Omental fat pad (tissue), 4 donors: ENCODE measurements at places on chromosomes 5 and 9. TPM values are rescaled to one million over a fixed set of nuclear protein-coding genes. Genes with fewer than 3 reads are reported as not detected.

- DNase-seq: no peak
Observed at GRCh38 chr9:104090578-104090977, 3.5 kb upstream of the SMC2 start.

- no peak for DNase-seq
Observed at GRCh38 chr9:82284758-82285157, 296.2 kb downstream of the SPATA31D1 start.

GRCh38 chr5:32249668-32250067 lies 63.1 kb downstream of the MTMR12 start:
- no peak for DNase-seq

- no peak for DNase-seq
Observed at GRCh38 chr9:115170358-115171073, 52.6 kb upstream of the TNC start.

DNA sequence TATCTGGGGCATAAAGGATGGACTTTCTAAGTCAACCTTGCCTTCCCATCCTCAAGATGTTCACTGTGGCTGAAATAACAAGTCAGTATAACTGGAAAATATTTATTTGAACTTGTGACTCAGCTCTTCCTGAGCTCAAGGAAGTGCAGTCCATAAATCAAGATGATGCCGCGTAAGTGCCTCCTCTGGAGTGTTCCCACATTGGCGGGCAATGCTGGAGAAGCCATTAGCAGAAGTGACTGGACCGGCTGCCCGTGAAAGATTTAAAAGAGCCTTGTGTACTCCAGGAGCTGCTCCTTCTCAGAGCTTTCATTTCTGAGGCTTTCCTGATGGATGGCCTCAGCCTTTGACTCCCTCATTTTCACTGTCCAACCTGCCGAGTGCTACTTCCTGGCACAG lies 17.4 kb downstream of the TMOD1 start:
- no peak for DNase-seq

- no peak for DNase-seq
Observed at GRCh38 chr5:178732281-178732680, 1.8 kb upstream of the ZNF354A start.

Gene MLLT3
- total RNA-seq: 4.8 TPM

GRCh38 chr9:125749287-125749935 lies 2.2 kb downstream of the PBX3 start:
- no peak for DNase-seq

DNA sequence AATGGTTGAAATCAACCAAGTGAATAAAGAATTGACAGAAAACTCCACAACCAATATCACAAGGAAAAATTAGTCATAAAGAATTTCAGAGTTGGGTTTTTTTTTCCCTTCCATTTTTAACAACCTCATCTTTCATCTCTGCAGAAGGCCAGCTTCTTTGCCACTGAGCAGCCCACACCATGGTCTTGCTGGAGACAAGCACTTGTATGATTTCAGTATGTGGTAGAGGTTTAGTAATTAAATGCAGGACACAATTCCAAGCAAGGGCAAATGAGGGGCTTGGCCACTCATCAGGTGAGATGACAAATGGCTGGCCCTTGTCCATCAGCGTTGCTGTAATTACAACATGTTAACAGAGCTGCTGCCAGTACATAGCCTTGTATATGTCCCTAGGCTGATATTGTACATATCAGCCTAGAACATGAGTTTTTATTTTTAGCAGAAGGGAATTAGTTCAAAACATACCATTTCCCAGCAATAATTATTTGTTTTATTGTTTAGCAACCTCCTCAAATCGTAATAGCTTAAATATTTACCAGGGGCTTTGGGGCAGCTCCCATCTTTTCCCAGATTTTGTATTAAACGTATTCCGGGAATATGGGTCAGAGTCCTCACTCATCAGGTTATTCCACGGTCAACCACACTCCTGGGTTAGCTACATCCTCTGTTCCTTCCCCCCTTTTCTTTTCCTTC lies 5.0 kb upstream of the C9 start:
- no peak for DNase-seq

GRCh38 chr9:19149230-19149629 lies 21.9 kb upstream of the PLIN2 start:
- DNase-seq: no peak

GRCh38 chr5:173689171-173689736 lies 72.8 kb upstream of the BOD1 start:
- no peak for DNase-seq
